Hypothalamus (tissue), 51 donors: ENCODE measurements at places on chromosomes 3 and 15.

GRCh38 chr15:74302821-74303359 is 64.6 kb downstream of the CYP11A1 start:
- DNase-seq: no peak

- no peak for DNase-seq
Measured at GRCh38 chr15:78319588-78319987, 20.2 kb upstream of the SKIC8 start.

DNA sequence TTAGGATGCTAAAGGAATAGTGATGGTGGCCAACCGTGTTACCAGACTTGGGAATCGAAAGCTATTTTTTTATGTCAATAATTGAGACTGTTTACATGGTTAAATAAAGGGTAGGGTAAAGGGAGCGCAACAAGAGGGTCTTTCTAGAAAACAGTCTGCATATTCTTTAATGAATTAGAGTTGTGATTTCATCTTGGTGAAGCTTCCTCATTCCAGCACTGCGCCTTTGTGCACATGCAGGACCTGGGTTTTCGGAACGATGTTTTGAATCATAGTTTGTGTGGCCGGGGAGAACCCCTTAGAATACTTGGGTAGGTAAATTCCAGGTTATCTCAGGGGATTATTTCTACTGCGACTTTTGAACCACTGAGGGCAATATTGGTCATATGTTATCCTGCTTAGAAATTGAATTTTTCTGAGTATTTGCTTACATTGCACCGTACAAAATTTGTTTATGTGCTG is 1.3 kb downstream of the PIK3CA start:
- no peak for DNase-seq

- DNase-seq: peak; percentile 36
Measured at GRCh38 chr15:74438721-74439316, 5.1 kb upstream of the SEMA7A start.

DNA sequence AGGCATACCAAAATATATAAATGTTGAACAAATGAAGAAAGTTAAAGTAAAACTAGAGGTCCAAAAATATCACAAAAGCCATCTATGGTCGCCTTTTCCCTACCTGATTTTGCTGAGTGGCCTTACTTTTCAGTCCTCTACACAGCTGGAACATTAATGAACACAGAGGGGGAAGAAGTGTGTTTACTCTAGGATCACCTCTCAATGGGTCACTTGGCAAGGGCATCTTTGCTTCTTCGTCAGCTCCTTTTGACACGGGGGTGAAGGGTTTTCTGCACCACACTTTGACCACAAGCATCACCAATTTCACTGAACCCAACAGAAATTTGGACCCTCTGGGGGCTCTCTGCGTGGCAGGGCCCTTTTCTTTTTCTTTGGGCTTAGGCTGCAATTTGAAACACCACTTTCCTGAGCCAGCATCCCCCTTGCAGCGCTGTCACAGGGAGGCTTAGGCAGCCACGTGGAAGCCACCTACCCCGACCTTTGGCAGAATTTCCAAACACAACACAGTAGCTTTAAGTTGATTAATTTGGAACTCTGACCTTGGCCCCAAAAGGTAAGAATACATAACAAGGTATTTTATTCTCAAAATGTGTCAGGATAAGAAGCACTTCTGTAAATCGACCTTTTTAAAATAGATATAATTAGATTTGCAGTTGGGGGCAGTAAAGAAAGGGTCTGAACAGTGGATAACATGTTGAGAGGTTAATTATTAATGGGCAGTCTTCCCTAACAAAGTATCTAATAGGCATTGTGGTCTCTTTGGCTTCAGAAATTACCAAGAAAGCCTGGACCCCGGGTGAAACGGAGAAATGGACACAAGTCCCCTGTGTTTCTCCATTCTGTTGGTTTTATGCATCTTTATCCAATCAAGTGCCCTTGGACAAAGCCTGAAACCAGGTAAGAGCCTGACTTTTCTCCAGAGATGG is at the start of gene LIPC:
Gene LIPC, plus strand, starts transcription at position 771 of the 929 bp plus-strand sequence. Its CDS starts 42 bp downstream, at position 813.
- no peak for DNase-seq

DNA sequence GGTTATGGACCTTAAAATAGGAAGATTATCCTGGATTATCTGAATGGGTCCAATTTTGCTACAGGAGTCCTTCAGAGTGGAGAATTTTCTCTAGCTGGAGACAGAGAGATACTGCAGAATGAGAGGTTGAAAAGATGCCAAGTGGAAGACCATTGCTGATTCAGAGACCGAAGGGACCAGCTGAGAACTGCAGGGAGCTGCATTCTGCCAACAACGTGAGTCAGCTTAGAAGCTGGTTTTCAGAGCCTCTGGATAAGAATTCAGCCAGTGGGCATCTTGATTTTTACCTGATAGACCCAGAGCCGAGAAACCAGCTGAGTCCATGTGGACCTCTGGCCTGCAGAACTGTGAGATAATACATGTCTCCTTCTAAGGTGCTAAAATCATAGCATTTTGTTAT is 234.0 kb downstream of the NR2F2 start:
- DNase-seq: no peak

DNA sequence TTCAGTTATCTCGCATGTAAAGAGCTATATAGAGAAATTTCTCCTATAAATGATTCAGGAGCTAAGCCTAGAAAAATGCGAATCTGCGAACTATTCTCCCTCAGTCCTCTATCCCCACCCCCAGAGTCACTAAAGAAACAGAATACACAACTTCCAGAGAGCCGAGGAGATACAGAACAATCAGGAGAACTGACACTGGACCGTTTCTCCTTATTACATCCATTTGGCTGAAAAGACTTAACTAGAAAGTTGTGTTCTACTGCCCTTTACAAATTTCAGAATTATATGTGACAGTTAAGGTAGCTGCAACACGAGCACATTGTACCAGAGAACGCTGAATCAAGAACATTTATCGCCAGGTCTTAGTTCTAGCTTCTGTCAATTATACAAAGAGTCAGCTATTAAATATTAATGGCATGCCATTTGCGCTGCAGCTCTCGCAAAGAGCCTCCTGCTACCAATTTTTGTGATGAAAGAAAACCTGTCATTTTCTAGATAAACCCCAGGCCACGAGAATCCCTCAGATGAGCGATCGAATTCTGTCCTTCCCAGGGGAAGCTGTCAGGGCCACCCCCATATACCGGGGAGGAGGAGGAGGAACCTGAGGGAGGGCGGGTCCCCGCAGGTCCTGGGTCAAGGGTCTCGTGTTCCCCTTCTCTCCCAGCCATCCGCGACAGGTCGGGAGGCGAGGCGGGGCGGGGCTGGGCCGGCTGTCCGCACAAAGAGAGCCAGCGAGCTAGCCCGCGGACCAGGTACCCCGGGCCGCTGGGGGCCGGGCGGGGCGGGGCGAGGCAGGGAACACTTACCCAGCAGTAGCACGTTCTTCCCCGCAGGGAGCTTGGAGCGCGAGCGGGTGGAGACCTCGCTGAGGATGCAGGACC is 878 bp downstream of the DYNC1LI1 start:
- peak; percentile 54 for DNase-seq

GRCh38 chr15:47717036-47717612 is at the start of gene SEMA6D:
Gene SEMA6D, plus strand, starts transcription at chr15:47717505. Its CDS starts 42,294 bp downstream, at chr15:47759799.
- peak; percentile 76 for DNase-seq

DNA sequence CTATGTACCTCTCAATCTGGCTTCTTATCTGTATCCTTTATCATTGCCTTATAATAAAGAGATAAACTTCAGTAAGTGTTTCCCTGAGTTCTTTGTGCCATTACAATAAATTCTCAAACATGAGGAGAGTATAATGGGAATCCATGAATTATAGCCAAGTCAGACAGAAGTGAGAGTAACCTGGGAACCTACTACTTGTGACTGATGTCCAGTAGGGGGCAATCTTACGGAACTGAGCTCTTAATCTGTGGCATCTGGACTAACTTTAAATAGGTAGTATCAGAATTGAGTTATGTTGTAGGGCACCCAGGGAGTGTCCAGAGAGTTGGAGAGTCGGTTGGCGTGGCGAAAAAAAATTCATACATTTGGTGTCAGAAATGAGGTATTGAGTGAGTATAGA is 542.6 kb downstream of the ZBBX start:
- DNase-seq: no peak

- no peak for DNase-seq
Measured at GRCh38 chr15:92336419-92336987, 57.2 kb upstream of the ST8SIA2 start.
